ENCODE measurements at places on chromosomes 1 and 21.
A peak's percentile ranks its signal among the peaks of the same experiment; 100 is the strongest.

DNA sequence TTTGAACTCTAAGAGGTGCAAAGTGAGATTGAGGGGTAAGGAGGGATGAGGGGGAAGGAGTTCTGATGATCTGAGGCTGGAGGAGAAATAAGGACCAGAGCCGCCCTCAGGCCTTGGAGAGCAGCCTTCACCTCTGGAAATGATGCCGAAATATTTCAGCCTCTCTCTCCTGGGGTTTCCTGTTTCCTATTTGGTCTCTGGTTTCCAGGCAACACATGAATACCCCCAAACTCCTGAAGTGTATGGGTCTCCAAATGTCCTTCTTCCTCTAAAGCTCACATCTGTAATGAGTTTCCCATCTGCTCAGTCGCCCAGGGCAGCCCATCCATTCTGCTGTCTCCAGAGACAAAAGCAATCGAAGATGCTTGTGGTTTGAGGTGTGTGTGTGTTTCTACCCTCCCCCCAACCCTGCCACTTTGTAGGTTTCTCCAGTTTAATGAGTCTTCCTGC, 52.0 kb upstream of the FAM20B start:
- DNase-seq: no peak

- no peak for DNase-seq
Measured at GRCh38 chr1:217921126-217921904, 290.2 kb downstream of the SPATA17 start.

GRCh38 chr21:41366522-41367151, 4.8 kb downstream of the MX2 start:
- peak; percentile 86 for DNase-seq

DNA sequence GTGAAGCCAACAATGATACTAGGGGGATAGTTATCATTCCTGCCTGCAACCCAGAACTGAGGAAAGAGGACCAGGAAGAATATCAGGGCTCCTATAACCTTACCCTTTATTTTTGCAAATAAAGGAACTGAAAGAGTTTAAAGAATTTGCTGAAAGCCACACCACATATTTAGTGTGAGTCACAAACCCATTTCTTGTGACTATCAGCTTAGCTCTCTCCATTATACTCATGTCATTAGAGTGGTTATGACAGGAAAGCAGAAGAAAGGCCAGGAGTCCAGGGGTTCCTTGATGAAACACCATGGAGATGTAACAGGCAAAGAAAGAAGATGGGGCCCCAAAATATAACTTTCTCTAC, 141.1 kb upstream of the SAMSN1 start:
- DNase-seq: no peak

GRCh38 chr1:161305867-161306519, 3.8 kb downstream of the MPZ start:
- no peak for DNase-seq

DNA sequence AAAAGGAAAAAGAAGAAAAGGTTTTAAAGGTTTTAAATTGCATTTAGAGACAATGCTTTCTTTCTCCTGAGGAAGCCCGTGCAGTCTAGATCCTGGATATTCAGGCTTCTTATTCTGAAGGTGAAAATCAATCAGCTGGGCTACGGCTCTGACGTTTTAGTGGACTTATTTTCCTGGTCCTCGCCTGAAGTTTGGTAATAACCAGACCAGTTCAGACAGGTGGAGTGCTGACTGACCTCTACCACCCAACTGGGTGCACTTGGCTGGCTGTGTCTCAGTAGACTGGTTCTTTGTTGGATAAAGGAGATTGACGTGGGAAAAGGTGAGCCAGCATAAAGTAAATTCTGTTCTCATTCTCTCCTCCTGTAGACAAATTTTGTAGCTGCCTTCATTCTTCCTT, 7.2 kb upstream of the ATP1A1 start:
- no peak for DNase-seq

GRCh38 chr1:204883405-204883804, 12.7 kb downstream of the NFASC start:
- DNase-seq: no peak

GRCh38 chr1:9942399-9942938, 722 bp downstream of the LZIC start:
- peak; percentile 42 for DNase-seq

DNA sequence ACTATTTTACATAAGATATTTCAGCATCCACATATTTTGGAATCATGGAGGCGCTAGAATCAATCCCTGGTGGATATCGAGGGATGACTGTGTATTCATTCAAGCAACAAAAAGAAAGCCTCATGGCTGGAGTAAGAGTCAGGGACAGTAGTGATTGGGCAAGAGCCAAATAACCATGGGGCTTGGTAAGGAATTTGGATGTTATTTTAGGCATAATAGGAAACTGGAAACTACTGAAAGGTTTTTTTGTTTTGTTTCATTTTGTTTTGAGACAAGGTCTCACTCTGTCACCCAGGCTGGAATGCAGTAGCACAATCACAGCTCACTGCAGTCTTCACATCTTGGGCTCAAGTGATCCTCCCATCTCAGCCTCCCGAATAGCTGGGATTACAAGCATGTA, 33.8 kb upstream of the EYA3 start:
- no peak for DNase-seq

DNA sequence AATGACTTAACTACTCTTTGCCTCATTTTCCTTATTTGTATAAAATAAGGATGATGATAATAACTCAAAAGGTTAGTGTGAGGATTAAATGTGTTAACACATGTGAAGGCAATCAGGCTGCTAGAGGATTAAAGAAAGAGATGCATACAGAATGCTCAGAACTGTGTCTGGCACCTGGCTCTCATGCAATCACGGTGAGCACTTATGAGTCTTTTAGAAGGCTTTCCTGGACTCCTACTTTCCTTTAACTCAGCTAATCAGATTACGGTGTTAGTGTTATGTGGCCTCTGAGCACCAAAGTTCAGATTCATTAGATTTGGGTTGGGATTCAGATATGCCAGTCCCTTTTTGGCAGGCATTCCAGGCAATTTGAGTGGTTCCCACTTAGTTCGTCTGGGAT, 311.6 kb upstream of the USP24 start:
- DNase-seq: no peak

DNA sequence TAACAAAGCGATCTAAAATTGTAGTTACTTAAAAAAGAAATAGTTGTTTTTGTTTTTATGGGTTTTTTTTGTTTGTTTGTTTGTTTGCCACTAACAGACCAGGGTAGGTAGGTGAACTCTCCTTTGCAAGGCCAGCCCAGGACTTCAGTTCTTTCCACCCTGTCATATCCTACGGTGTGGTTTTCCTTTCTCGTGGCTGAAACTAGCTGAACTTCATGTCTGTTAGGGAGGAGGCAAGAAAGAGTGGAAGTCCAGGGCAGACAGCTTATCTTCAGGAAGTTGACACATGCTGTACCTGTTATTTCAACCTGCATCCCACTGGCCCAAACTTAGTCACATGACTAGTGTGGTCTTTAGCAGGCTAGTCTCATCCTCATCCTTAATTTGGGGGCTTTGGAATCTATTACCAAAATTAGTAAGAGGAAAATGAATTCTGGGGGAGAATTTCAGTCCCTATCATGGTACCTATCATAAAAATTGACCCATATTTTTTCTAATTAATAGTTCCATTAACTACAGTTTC, 62.9 kb upstream of the LRRC7 start:
- no peak for DNase-seq

DNA sequence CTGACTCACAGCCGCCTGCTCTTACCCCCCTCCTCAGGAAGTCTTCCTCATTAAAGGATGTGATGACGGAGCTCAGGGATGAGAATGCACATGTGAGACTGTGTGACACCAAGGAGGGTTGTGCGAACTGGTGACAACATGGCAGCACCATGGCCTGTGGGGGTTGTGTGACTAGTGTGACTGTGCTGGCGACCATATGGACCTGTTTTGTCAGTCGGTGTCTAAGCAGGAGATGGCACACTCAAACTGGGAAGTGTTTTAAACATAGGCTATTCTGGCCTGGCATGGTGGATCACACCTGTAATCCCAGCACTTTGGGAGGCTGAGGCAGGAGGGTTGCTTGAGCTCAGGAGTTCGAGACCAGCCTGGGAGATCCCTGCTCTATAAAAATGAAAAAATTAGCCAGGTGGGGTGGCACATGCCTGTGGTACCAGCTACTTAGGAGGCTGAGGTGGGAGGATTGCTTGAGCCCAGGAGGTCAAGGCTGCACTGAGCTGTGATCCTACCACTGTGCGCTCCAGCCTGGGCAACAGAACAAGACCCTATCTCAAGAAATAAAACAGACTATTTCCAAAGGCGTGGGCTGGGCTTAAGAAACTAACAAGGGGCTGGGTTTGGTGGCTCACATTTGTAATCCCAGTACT, 7.4 kb downstream of the TRNP1 start:
- no peak for DNase-seq

GRCh38 chr1:211830055-211830327, 572 bp downstream of the LPGAT1 start:
- no peak for DNase-seq

DNA sequence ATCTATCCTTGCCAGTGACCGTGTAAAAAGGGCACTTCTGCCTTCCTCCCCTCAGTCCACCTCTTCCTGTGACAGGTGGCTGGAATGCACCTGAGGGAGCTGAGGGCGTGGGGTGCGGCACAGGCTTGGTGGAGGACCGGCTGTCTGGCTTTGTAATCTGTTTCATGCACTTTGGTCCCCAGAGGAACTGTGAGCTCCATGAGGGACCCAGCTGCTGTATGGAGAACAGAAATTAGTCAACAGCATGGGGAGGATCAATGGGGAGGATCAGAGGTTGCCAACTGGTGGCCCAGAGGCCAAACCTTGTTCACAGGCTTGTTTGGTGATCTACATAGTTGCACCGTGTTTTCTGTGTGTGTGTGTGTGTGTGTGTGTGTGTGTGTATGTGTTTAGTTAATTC, 19.0 kb upstream of the LUZP1 start:
- DNase-seq: no peak

GRCh38 chr1:65211331-65211730, 63.3 kb downstream of the AK4 start:
- DNase-seq: no peak

GRCh38 chr1:102466487-102466886, 469.8 kb upstream of the OLFM3 start:
- no peak for DNase-seq

- no peak for DNase-seq
Measured at GRCh38 chr1:53241828-53242227, 3.5 kb upstream of the MAGOH start.
